GM12864 (cell line): ENCODE measurements at places on chromosomes 1 and 21.
A peak's percentile ranks its signal among the peaks of the same experiment; 100 is the strongest.

GRCh38 chr1:220226752-220227151 lies 45.5 kb downstream of the RAB3GAP2 start:
- no peak for DNase-seq

- peak; percentile 84 for DNase-seq
Measured at GRCh38 chr1:3900969-3901529, 977 bp upstream of the C1orf174 start.

DNA sequence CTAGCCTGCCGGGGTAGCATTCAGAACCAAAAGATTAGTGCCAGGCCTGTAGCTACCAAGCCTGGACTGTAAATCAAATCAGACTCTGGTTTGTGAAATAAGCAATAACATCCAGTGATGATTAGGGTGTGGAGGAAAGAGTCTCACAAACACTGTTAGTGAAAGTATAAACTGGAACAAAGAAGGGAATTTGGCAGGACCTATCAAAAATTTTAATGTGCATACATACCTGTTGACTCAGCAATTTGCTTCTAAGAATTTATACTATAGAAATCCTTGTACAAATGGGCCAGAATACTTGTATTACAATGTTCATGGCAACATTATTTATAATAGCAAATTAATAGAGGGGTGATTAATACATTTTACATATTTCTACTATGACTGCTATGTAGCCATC lies 109.8 kb upstream of the WARS2 start:
- DNase-seq, result no peak

GRCh38 chr1:117128323-117129079 lies 7.0 kb upstream of the TRIM45 start:
- DNase-seq, result no peak

DNA sequence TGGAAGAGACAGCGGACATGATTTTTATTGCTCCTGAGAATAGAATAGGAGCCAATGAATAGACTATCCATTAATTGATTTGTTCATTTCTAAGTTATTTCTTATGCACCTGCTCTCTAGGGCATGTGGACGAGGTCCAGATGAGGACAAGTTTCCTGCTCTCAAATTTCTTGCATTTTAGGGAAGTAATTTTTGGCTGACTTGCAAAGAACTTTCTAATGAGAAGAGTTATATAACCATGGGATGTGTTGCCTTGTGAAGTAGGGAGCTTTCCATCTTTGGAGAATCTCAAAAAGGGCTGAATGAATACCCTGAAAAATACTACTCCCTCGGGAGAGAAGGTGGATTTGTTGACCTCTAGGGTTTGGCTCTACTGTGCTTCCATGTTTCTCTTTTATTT lies 243.0 kb downstream of the KIF26B start:
- DNase-seq, result no peak

DNA sequence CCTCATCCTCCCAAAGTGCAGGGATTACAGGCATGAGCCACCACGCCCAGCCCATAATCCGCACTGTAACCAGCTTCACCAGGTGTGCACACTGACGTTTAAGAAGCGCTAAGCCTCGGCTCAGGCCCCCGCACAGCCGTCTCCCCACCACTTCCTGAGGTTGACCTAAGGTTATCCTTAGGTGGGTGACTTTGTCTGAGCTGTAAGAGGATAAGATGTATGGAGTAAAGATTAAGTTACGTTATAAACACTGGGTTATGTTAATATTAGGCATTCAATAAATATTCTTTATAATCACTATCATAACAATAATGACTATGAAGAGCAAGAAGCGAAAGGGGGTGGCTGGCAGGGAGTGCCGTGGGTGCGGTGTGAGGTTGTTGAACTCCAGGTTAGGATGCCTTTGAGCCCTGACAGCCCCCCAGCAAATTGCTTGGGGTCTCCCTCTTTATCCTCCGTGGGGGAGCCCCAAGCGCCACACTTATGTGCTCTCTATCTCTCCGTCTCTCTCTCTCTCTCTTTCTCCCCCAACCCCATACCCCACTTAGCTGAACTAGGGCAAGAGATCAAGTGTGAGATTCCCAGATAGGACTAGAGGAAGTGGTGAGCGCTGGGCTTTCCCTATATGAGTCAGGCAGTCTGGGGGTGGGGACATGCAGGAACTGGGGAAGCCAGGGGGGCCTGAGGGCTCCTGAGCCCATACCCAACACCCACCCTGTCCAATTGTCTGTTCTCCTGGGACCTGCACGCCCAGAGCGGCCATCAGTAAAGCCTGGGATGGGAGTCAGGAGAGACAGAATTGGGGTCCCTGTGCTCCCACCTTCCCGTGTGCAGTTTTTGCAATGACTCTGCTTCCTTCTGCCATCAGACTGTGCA lies 7.6 kb downstream of the EFHD2 start:
- no peak for DNase-seq

DNA sequence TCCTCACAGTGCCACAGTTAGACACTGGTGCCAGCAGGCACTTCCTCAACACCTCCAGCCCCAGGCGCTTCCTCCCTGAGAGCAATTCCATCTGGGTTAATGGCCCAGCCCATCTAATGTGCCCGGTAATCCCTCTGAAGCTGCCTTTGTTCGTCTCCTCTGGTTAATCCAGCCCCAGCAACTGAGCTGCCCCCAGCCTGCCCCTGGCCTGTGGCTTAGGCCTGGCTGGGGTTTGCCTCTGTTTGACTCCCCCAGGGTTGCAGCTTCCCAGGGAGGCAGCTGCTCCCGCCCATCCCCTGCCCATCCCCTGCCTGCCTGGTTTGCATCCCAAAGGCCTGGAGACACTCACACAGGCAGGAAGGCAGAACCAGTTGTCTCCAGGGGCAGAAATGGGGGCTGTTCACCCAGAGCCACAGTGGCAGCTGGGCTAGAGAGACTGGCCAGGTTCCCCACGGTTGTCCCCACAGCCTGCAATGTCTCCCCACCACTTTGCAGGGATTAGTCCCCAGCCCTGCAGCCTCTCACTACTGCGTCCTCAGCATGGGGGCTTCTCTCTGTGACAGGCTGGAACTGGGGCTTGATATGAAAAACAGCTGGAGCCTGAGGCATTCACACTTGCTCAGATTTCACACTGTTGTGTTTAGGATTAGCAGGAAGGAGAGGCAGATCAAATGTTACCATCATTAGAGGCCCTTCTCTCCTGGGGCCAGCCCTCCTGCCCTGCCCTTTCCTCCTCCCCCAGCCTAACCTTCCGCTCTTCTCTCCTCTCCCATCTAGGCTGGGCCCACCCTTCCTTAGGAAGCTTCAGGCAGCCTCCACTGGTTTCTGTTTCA lies 120.2 kb downstream of the TLR5 start:
- DNase-seq, result no peak

- no peak for DNase-seq
Measured at GRCh38 chr1:60502506-60502905, 428.9 kb upstream of the C1orf87 start.

DNA sequence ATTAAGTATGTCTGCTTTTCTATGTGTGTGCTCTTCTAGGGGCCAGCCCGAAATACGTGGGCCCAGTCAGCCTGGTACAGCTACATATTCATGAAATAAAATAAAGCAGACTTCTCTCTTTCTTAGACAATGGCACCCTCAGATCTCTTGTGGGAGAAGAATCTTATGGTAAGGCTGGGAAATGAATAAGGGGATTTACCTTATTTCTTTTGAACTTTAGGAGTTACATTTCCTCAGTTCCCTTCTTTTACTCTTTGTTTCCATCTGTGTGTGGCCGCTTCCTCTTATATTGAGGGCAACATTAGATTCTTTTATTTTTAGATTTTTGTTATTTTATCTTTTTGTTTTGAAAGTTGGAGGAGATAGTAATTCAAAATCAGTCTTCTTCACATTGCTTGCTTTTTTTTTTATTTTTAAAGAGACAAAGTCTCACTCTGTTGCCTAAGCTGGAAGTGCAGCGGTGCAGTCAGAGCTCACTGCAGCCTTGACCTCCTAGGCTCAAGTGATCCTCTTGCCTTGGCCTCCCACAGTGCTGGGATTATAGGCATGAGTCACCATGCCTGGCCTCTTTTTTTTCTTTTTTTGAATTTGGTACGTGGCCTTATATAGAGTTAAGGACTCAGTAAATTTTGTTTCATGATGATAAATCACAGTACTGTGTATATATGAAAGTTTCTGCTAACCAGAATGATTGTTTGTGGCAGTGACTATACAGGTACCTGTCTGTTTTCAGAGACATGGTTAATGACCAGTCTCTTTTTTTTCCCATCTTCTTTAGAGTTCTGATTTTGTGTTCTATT lies 9.1 kb downstream of the LAMC1 start:
- no peak for DNase-seq

- no peak for DNase-seq
Measured at GRCh38 chr1:68454534-68454933, 4.8 kb upstream of the RPE65 start.
